ENCODE measurements at places on chromosomes 1 and 21.

DNA sequence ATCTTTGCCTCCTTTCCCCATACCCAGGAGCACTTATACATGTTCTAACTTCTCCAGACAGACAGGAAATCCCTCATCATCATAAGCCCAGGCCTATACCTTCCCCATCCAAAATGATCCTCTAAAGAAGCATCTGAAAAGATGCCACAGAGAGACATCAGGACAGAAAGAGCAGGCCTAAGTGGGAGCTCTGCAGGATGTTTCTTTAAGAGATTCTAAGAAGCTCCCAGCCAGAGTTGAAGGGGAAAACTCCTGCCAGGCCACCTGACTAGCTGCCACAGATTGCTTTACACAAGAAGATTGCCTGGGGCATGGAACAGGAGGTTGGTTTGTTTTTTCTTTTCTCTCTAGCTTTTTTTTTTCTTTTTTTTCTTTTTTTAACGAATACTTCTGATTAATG, 275.8 kb downstream of the VAV3 start:
- DNase-seq: no peak

- no peak for DNase-seq
These were observed 60.0 kb downstream of the TNFSF18 start for GRCh38 chr1:172990598-172991215.

DNA sequence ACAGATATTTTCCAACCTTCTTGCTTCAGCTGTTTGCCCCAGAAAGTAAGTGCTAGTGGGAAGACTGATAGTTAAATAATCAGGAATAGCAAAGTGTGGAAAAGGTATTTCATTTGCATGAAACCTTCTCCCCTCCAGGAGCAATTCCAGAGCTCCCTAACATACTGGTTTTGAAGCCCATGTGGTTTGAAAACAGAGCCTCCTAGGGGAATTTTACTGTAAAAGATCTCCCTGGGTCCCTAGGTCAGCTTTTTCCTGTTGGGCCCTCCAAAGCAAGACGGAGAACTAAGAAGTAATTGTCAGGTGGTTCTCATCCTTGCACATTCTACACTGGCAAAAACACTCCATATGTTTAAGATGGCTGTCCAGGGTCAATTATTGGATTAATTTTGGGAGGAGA, 218.7 kb upstream of the FOXD3 start:
- no peak for DNase-seq

DNA sequence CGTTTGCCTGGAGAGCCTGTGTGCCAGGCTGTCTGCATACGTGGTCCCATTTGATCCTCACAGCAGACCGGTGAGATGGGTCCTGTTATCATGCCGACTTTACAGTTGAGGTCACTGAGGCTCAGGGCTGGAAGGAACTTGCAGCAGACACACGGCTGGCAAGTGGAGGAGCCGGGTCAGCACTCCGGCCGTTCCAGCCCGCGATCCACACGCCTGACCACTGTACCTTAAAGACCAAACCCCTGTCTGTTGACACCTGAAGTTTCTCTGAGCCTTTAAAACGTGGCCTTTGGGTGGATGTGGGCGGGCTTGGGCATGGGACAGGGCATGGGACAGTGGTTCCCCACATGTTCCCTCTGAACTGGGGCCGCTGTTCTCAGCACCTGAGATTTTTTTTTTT, 171.5 kb upstream of the TMEM51 start:
- no peak for DNase-seq

- no peak for DNase-seq
These were observed 6.5 kb downstream of the GALNT2 start for GRCh38 chr1:230073371-230074035.

GRCh38 chr1:91883470-91883869, 2.5 kb downstream of the TGFBR3 start:
- DNase-seq: no peak

DNA sequence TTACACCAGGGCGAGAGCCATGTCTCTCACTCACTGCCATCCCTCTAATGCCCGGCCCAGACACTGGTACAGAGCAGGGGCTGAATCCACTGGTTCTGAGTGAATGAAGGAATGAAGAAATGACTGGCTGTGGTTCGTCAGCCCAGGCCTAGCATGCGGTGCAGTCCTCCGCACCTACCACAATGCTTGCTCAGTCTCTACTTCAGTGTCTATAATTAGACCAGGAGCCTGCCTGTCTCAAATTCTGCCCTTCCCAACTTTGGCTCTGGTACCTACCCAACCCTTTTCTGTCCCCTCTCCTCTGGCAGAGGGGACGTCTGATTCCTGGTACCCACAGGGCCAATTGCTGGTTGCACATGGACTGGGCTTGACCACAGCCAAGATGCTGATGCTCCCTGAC, 118.2 kb upstream of the GRIK3 start:
- DNase-seq: no peak

DNA sequence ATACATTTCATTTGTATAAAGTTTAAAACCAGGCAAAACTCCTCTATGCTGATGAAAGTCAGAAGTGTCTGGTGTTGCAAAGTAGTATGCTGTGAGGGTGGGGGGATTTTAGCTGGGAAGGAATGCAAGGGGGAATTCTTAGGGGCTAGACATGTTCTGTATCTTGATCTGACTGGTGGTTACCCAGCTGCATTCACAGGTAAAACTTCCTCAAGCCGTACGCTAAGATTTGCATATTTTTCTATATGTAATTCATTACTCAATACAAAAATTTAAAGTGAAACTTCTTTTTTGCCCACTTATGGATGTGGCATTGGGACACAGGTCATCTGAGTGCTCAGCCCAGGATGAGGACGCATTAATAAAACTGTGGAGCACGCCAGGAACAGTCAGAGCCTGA, 323.3 kb downstream of the PAPPA2 start:
- no peak for DNase-seq

DNA sequence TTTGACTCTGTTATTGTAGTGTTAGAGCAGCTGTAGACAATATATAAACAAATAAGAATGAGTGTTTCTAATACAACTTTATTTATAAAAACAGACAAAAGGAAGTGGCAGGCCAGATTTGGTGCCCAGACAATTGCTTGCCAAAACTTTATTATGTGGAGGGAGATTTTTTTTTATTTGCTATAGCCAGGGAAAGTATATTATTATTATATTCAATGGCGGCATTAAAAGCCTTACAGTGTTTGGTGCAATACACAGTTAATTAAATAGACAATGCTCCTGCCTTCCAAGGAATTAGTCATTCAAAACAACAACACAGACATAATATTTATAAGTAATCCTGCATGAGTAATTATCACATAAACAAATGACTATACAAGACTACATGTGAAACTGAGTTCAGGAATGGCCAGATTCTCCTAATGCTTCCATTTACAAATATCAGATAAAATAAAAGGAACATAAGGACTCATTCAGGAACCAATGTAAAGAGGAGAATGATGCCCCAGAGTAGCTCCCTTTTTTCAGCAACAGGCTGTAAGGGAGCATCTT, 10.6 kb upstream of the RC3H1 start:
- DNase-seq: no peak

- DNase-seq: no peak
These were observed 48.0 kb upstream of the WDR26 start for GRCh38 chr1:224482619-224483018.

GRCh38 chr1:214101246-214101645, 113.5 kb downstream of the PROX1 start:
- no peak for DNase-seq

GRCh38 chr1:21123287-21123948, 53.3 kb downstream of the EIF4G3 start:
- no peak for DNase-seq

- no peak for DNase-seq
These were observed 329.5 kb upstream of the ADGRL2 start for GRCh38 chr1:81471255-81471654.

GRCh38 chr1:7279769-7280168, 491.3 kb upstream of the VAMP3 start:
- no peak for DNase-seq
